ENCODE measurements at places on chromosomes 12 and 14. TPM values are rescaled to one million over a fixed set of nuclear protein-coding genes. Genes with fewer than 3 reads are reported as not detected.

DNA sequence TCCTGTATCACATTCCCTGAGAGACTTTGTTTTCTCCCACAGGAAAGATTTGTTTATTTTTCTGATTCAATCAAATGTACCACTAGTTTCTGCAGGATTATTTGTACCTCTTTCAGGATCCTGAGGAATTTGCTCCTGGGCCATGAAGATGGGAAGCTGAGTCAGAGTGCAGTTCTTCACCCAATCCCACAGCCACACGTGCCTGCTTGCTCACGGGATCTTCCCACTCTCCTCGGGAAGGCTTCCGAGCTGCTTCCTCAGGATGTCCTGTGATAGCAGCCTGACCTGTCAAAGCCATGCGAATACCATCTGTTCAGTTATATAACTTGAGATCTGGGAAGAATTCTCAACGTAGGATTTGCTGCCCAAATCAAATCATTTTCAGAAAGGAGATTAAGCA, 41.8 kb upstream of the HIF1A start:
- ATAC-seq = no peak

- no peak for ATAC-seq
These were observed 272.0 kb downstream of the RPAP3 start for GRCh38 chr12:47433876-47434275.

DNA sequence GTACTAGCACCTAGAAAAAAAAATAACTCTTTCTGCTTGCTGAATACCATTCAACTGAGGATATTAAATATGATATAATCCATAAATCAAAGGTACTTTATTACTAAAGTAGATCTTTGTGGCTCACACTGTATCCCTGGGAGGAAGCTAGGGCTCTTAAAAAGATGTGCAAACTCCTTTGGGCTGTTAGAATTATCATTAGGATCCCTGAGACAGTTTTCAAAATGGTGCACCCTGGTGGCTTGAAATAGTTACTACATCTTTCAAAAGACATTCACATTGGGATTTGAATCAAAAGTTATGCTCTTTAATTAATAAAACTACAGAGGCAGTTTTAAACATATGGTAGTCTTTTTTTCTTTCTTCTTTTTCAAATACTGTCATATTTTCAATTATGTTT, 228.5 kb upstream of the G2E3 start:
- no peak for ATAC-seq

DNA sequence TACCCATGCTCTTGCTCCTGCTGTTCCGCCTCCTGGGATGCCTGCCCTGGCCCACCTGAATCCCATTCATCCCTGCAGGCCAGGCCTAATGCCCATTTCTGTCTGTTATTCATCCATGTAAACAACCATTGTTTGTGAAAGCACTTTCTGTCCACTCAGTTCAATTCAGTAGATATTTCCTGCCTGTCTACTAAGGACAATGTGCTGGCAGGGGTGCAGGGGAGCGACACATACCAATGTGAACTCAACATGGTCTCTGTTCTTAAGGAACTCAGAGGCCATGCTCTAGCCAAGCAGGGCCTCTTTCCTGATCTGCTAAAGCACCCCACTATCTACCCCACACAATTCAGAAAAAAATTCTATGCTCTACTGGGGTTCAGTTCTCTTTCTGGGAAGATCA, 88.5 kb upstream of the ZFP36L1 start:
- ATAC-seq = no peak

DNA sequence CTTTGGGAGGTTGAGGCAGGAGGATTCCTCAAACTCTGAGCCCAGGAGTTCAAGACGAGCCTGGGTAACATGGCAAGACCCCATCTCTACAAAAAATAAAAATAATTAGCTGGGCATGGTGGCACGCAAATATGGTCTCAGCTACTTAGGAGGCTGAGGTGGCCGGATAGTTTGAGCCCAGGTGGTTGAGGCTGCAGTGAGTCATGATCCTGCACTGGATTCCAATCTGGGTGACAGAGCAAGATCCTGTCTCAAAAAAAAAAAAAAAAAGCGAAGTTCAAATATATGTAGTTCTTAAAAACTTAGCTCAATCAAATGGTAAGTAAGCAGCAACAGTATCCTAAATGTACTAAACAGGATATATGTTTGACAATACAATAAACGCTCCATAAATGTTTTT, 85.5 kb upstream of the SSTR1 start:
- ATAC-seq = no peak

- no peak for ATAC-seq
These were observed 11.0 kb downstream of the ITPR2 start for GRCh38 chr12:26822026-26822425.

DNA sequence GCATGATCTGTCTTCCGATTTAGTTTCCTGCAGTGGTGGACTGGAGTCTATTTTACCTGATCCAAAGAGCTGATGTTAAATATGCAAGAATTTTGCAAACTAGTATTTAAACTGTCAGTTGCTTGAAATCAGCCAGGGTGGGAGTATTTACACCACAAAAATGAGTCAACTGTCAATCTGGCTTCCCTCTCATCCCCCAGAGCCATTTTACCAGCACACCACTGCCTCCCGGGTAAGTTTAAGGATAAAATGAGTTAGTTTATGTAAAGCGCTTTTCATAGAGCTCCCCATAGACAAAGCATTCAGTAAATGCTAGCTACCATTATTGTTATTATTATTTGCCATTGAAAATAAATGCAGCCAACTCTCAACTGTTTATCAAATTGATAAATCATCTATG, 106.3 kb upstream of the FRMD6 start:
- no peak for ATAC-seq

GRCh38 chr12:132605892-132606291, 4.5 kb downstream of the LRCOL1 start:
- ATAC-seq = no peak

DNA sequence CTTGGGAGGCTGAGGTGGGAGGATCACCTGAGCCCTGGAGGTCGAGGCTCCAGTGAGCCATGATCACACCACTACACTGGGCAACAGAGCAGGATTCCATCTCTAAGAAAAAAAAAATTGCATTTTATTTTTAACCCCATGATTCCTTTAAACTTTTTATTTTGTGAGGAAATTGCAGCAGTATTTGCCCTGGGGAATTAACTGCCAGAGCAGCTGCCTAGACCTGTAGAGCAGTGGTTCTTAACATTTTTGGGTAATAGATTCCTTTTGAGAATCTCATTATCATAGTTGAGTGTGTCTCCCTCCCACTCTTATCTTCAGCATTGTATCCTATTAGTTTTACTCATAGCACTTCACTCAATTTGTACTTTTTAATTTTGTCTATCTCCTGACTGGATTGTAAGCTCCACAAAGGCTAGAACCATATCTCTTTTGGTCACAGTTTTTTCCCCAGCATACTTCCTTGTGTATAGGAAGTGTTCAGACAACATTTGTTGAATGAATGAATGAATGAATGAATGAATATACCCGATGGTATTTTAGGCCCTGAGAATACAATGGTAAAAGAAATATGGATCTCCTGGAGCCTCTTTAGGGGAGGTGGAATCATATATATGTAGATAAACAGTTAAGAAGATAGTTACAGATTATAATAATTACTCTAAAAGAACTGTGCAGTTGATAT, 40.6 kb downstream of the BRMS1L start:
- no peak for ATAC-seq

DNA sequence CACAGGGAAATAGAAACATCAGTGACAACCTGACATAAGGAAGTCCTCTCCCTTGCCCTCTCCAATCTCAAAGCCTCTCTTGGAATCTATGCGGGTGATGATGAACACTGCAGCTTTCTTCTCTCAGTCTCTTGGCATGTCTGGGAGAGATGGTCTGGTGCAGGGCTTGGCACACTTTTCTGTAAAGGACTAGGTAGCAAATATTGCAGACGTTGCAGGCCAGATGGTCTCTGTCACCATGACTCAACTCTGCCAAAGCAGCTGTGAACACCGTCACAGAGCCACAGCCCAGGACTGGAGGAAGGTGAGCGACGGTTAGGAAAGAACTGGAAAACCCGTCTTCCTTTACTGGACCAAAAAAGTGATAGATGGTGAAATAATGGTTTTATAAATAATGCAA, 591.0 kb upstream of the TMEM132C start:
- ATAC-seq = no peak

DNA sequence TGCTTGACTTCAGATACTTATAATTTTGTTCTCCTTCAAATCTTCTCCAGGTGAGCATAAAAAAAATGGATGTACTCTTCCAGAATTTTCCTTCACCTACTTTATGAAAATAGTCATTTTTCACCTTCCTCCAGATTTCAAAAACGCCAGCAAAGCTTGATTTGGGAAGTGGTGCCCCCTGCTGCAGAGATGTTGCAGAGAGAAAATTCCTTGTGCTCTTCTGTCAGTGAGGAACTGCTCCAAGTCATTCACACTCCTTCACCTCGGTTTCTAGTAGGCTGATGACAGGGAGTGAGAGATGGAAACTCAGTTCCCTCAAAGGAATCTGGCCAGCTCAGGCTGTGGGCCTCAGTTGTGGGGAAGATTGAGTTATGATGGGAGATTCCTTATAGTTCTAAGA, 24.2 kb upstream of the RNASE3 start:
- no peak for ATAC-seq

- no peak for ATAC-seq
These were observed 158.0 kb downstream of the RAD51B start for GRCh38 chr14:67977434-67978034.

DNA sequence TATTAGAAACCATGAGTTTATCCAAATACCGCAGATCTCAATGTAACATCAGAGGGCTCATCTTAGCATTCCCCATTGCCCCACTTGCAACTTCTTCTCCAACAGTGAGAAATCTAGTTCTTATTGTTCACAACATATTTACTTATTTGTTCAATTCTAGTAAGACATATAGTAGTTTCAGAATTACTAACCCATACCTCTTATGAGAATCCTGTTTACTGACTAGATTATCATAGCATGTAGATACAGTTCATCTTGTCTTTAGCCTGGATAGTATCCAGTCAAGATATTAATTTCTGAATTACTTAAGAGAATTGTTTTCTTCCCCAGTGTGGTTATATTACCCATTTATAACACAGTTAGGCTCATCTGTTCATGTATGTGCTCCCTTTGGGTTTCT, 80.6 kb downstream of the NIN start:
- ATAC-seq = peak; percentile 91

DNA sequence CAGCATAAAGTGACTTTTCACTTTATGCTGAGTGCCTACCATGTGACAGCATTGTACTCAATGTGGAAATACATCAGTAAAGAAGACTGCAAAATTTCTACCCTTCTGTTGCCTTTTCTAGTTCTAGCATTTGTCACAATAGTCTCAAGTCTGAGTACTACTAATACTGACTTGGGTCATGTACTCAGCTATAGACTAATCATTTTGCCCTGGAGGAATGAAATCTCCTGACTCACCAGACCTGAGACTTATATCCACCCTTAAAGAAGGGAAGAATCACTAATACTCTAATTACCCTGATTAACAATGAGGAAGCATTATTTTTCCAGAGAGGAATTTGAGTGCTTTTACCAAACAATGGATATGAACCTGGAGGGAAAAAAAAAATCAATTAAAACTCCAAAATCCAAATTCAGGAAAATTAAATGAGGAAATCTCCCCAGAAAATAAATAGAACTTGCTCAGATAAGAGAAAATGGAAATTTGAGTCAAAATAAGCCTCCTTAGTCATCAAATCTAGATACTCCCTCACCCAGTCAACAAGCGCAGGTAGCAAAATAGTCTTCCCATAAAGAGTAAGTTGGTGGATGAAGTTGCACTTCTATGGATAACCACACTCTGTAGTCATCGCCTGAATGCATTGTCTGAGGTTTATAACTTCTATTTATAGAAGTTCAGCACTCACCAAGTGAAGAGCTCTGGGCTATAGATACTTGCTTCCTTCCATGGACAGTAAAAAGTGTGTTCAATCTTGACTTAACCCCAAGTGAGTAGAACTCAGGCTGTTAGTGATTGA, 386.6 kb downstream of the SYT1 start:
- ATAC-seq = no peak

DNA sequence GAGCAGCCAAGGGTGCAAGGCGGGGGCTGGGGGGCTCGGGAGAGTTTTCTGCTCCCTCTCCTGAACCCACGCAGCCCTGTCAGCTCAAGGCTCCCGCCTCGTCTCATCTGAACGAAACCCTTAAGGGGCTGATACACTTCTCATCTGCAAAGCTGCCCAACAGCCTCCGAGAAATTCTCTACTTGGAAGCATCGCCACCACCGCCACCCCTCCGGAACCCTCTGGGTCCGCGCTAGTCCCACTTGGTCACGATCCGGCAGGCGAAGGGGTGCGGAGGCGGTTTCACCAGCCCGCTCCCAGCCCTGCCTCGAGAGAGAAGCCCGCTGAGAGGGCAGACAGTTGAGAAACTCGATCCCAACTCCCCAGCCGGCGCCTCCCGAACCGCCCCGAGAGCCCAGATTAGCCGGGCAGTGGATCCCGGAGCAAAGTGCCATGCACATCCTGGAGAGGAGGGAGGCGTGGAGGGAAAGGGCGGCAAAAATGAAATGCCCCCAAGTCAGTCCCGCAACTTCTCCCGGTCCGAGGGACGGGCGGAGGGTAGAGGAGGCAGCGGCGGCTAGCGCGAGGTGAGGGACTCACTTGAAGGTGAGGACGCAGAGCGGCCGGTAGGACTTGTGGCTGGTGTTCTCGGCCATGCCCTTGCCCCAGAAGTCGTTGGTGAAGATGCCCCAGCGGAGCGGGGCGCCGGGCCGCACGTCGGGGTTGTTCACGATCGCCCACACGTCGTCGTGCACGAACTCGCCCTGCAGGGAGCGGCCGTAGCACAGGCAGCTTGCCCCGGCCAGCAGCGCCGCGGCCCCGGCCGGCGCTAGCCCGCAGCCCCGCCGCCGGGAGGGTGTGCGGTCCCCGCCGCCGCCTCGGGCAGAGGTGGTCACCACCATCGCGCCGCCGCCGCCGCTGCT, 620 bp downstream of the TMTC1 start:
- no peak for ATAC-seq

DNA sequence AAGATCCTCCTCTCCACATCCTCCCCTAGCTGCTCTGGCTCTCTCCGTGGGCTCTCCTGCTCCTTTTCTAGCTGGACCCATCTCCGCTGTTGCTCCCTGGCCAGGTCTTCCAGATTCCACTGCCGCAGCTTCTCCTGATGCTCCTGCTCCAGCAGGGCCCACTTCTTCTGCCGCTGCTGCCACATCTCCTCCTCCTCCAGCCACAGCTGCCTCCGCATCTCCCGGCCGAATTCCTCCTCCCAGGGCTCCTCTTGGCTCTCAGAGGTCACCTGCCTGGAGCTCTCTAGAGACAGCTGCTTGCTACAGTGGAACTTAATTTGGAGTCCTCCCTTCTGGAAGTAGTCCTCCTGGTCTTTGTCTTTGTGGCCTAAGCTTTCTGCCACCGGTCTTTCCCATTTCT, 5.5 kb downstream of the FAM186B start:
- ATAC-seq = no peak

DNA sequence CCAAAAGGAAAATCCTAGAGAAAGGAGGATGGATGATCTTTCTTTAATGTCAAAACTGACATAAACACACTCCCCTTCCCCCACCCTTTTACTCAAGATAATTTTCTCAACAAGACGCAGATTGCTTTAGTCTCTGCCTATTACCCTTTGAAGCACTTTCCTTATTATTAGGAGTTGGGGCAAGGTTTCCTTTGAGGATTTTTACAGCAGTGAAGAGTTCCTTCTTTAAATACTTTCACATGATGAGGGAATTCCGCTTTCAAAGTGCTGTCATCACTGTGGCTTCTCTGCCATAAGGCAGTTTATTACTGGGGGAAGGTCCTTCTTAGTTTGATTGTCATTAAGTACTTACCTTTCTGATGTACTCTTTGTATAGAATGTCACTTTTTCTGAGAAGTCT, 172.1 kb downstream of the MSRB3 start:
- ATAC-seq = no peak

FAIM2 gene
- total RNA-seq = 0.73 TPM

PPP1R36 gene
- not detected for total RNA-seq

IAPP gene
- total RNA-seq = not detected

ETFBKMT gene
- total RNA-seq = 1.2 TPM

MMP14 gene
- total RNA-seq = 2.1 TPM

CEBPE gene
- total RNA-seq = not detected

SERPINA1 gene
- total RNA-seq = 1.3 TPM

WNT1 gene
- total RNA-seq = not detected

BHLHE41 gene
- not detected for total RNA-seq

Measured in activated T-helper 17 cell treated with anti-CD3 and anti-CD28 coated beads, Interleukin-2, amount 50 U/mL, for 72 hours (primary cell).